Urothelium cell line (cell line): ENCODE measurements at places on chromosomes 11 and 22.
A peak's percentile ranks its signal among the peaks of the same experiment; 100 is the strongest.

GRCh38 chr11:96149743-96150555 lies 193.0 kb downstream of the MAML2 start:
- no peak for DNase-seq

DNA sequence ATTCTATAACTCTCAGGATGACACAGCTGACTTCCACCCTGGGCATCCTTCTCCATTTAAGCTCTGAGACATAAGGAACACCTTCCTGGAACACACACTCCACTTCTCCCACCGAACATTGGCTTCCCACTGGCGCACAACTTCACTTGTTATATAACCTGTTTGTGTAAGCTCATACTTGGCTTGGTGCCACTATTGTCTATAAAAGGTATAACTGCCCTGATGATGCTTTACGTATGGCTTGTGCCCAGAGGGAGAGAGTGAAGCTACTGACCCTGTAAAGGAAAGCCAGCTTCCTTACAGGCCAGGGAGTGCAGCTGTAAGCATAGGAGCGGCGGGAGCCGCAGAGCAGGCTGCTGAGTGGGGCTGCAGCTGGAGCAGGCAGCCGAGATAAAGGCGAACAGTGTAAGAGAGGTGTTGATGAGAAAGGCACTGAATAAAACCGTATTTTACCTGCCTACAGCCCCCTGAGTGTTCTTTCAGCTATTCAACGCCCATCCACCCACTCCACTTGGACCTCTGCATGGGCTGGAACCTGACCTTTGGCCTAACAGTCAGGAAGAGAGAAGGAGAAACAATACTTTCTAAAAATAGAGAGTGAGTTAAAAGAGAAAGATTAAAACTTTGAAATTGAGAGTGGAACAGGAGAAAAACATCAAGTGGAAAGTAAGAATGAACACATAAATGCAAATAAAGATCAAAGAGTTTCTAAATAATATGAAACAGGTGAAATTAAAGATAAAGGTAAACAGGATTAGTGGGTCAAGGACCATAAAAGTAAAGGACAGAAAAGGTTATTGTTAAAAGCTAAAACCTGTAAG lies 252.1 kb upstream of the ARHGAP42 start:
- DNase-seq = no peak

GRCh38 chr11:7540830-7541555 lies 27.2 kb downstream of the PPFIBP2 start:
- no peak for DNase-seq

DNA sequence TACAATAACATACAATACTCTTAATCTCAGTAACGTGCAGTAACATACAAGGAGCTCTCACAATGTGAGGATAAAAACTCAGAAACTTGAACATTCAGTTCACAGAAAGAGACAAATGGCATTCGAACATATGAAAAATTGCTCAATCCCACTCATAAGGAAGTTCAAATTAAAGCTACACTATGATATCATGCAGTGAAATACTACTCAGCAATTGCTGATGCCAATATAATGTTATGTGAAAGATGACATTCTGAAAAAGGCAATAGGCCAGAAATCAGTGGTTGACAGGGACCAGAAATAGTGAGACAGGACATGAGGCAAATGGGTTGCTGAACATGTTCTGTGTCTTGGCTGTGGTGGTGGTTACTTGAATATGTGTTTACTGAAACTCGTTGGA lies 33.7 kb upstream of the PITPNB start:
- no peak for DNase-seq

- DNase-seq = peak; percentile 50
These were observed 995.1 kb downstream of the BRD1 start for GRCh38 chr22:48832592-48832991.

GRCh38 chr22:42410708-42411107 lies 21.5 kb downstream of the NFAM1 start:
- DNase-seq = no peak

GRCh38 chr11:86687185-86687778 lies 14.9 kb upstream of the ME3 start:
- no peak for DNase-seq

- DNase-seq = no peak
These were observed 28.6 kb downstream of the QSER1 start for GRCh38 chr11:32921204-32921603.

GRCh38 chr11:2526808-2527381 lies 82.1 kb downstream of the KCNQ1 start:
- DNase-seq = no peak

DNA sequence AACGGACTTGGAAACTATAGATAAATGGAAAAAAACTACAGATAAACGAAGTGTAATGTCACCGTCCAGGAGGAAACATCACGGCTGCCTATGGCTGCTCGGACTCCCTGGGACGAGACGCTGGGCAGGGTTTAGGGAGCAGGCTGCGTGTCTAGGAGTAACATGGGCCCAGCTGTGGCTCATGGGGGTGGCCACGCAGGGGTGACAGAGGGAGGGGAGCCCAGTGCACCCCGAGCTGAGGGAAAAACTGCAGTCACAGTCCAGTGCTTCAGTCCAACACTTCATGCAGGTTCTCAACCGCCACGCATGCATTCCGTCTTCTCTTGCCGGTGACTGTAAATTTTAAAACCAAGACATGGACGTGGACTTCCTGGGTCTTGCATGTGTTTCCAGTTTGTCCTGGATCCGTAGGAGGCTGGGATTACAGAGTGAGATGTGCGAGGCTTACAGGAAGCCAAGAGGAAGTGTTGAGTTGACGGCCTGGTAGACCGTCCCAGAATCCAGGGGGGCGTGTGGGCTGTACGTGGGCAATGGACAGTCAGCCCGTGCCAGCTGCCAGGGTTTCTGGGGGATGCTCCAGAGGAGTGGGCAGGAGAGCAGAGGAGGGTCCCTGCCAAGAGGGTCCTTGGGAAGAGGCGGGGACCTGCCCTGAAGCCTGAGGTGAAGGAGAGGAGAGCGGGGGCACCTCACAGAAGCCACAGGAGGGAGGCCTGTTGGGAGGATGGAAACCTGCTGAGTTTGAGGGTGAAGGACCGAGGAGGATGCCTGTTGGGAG lies 691.4 kb downstream of the BRD1 start:
- no peak for DNase-seq

DNA sequence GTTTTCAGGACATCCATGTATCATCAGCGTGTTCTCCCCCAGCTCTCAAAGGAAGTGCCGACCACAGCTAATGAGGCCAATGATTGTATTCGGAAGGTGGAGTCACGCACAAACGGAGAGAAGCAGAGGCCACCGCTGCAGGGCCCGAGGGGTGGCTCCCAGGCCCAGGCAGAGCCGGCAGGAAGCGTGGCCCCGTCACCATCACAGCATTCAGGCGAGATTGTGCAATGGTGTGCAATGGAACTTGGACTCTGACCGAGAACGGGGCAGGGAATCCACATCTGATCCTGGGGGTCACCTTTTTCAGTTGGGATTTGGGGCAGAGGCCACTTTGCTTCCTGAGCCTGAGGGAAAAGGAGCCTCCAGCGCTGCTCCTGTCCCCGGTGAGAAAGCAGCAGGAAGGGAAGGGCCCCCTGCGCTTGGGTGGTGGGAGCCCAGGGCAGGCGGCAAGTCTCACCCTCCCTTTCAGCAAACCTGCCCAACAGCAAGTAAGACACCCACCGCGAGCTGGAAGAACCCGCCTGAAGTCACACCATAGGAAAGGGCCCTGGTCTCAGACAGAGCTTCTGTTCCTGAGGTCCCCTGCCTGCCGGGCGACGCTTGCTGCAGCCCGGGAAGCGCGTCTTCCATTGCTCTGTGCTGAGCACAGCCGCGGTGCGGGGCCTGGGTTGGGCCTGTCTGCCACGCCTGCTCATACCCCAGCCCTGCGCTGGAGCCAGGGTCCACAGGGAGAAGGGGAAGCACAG lies 1430.7 kb downstream of the BRD1 start:
- no peak for DNase-seq

GRCh38 chr11:32162351-32162750 lies 71.5 kb downstream of the RCN1 start:
- DNase-seq = no peak

GRCh38 chr11:23957314-23957713 lies 539.5 kb upstream of the LUZP2 start:
- no peak for DNase-seq

GRCh38 chr11:94926271-94926625 lies 47.1 kb downstream of the CWC15 start:
- DNase-seq = no peak

DNA sequence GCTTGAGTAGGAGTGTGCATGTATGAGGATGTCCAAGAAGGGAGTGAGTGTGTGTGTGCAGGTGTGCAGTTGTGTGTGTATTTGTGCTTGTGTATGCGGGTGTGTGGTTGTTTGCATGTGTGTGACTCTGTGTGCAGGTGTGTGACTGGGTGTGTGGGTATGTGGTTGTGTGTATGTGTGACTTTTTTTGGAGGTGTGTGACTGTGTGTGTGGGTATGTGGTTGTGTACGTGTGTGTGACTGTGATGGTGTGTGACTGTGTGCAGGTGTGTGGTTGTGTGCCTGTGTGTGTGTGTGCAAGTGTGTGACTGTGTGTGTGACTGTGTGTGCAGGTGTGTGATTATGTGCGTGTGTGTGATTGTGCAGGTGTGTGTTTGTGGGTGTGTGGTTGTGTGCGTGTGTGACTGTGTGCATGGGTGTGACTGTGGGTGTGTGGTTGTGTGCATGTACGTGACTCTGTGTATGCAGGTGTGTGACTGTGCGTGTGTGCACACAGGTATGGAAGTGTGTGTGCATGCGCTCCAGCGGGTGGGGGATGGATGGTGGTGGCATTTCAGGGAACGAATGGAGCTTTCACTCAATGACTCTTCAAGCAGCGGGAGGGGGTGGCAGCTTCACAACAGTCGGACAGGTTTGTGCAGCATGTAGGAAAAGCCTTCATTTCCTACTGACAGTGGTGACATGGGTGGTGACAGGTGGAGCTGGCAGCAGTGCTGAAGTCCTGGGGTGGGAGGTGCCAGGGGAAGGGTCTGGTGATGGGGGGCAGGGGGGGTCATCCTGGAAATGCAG lies 47.6 kb downstream of the CACNA1I start:
- no peak for DNase-seq

DNA sequence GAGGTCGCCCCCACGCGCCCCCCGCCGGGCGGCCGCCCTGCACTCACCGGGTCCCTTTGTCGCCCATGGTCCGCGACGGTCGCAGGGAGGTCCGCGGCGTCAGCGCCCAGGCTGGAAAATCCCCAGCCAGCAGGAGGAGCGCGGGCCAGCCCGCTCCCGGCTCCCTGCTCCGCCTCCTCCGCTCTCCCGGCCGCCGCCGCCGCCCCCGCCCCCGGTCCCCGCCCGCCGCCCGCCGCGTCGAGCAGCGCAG lies at the start of gene ARRB1:
Gene ARRB1 (minus strand): TSS at position 121 of the 250 bp plus-strand sequence. CDS start 54 bp downstream, at position 67.
- DNase-seq = peak; percentile 75

- DNase-seq = no peak
These were observed 790 bp upstream of the TMEM41B start for GRCh38 chr11:9315078-9315688.

DNA sequence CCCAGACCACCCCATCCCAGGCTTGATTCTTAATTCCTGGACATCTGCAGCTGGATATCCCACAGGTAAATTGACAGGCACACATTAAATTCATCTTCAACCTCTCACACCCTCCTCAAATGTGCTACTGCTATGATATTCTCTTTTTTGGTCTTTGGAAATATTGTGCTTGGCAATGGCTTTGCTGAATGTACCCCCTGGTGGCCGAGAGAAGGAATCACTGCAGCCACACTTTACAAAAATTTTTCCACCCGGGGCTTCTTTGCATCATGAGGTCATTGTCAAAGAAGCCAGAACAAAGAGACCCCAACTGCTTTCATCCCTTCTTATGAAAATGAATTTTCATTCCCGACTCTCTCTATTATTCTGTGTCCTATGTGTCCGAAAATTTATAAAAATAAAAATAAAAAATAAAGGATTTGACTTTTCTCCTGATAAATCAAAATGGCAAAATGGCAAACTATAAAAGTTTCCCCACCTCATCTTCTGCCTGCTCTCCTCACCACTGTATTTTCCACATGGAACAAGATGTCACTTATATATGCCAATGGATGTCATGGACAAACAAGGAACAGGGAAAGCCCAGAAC lies 15.0 kb upstream of the CYB5R2 start:
- DNase-seq = peak; percentile 36

DNA sequence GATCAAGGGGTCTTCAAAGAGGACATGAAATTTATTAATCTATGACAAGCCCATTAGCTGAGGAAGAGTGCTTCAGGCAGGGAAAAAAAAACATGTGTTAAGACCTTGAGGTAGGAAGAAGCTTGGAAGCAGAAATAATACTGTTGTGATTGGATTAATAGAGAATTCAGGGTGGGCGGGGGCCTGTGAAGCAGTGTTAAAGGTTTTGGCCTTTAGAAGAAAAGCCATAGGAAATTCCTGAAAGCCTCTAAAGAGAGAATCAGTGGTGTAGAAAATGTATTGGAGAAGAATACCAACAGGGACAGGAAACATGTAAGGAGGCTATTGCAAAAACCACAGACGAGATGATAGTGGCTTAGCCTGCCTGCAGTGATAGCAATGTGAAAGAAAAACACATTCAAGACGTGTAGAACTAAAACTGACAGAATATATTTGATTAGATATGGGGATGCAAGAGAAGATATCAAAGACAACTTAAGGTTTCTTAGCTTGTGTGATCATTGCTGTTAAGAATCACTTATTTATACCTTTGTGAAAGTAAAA lies 404.4 kb upstream of the ANO3 start:
- DNase-seq = no peak

DNA sequence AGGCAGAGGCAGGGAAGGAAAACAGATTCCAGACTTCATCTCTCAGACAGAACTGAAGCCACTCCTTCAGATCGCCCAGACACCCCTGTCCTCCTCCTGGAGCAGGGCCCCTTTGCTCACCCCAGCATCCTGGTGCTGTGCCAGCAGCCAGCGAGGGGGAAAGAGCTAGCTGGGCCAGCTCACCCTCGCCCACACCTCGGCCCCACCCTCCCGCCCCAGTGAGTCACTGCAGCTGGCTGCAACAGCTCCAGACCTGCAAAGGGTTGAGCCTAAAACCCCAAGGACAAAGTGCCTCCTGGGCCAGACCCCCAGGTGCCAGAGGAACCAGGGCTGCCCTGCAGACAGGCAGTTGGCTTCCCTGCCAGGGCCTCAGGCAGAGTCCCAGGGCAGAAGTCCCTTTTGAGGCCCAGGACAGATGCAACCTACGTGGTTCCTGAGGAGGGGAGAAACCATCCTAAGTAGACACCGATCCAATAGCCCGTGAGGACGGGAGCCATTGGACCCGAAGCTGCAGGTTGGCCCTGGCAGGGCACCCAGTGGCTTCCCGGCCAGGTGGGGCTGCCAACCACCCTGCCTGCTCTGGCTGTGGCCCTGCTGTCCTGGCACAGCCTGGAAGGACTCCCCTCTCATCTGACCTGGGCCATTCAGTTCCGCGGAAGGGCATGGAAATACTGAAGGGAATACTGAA lies 7.2 kb downstream of the AHNAK start:
- peak; percentile 93 for DNase-seq

DNA sequence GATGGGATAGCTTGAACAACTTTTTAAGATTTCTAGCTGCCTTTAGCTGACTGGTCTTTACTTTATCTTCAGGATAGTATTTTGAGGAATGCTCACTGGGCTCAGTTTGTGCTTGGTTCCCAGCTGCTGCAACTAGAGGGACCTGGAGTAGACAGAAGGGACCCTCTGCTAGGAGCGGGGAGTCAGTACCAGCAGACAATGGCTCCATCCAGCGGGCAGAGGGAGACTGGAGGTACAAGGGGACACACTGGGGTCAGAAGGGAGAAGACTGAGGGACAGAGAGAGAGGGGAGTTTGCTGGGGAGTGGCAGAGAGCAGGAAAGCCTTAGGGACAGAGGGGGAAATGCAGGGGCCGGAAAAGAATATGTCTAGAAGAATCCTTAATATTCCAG lies 22.0 kb upstream of the ACER3 start:
- no peak for DNase-seq
